Omental fat pad (tissue), 4 donors: ENCODE measurements at places on chromosomes 16 and 17. TPM values are rescaled to one million over a fixed set of nuclear protein-coding genes. Genes with fewer than 3 reads are reported as not detected.

The UBALD2 gene
- total RNA-seq, result 18.1 TPM

The SLC7A5 gene
- 1.7 TPM for total RNA-seq

The PRSS8 gene
- 2.6 TPM for total RNA-seq

The CLEC18A gene
- total RNA-seq, result 0.94 TPM

The HBA2 gene
- total RNA-seq, result 232 TPM

The MYO15A gene
- 3.9 TPM for total RNA-seq

The CA7 gene
- not detected for total RNA-seq

The CDH3 gene
- 11.5 TPM for total RNA-seq

The TEKT5 gene
- not detected for total RNA-seq

The OR3A2 gene
- 0.24 TPM for total RNA-seq
